Activated CD4-positive, CD25-positive, alpha-beta regulatory T cell treated with anti-CD3 and anti-CD28 coated beads, Interleukin-2, amount 50 U/mL, for 72 hours (primary cell): ENCODE measurements at places on chromosomes 7 and 10.

- DNase-seq = no peak
Measured at GRCh38 chr7:115526278-115526677, 504.3 kb downstream of the TFEC start.

DNA sequence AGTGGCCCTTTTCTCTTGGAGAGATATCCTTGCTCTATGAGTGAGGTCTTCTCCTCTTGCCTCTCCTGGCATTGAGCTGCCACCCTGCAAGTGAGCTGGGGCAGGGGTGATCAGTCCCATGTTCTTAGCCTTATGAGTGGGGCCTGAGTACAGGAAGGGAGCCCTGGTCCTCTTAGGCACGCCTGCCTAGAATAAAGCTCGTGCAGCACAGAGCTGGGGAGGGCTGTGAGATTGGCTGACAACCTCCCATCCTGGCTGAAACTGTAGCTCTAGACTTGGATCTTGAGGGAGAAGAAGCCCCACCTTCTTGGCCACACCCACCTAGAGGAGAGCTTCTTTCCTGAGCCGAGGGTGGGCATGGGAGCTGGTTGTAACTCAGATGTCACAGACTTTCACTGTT lies 305.0 kb upstream of the ZNF32 start:
- no peak for DNase-seq

GRCh38 chr7:151647874-151648273 lies 128.2 kb upstream of the RHEB start:
- DNase-seq = no peak

GRCh38 chr7:25732766-25733217 lies 419.2 kb upstream of the NFE2L3 start:
- no peak for DNase-seq

DNA sequence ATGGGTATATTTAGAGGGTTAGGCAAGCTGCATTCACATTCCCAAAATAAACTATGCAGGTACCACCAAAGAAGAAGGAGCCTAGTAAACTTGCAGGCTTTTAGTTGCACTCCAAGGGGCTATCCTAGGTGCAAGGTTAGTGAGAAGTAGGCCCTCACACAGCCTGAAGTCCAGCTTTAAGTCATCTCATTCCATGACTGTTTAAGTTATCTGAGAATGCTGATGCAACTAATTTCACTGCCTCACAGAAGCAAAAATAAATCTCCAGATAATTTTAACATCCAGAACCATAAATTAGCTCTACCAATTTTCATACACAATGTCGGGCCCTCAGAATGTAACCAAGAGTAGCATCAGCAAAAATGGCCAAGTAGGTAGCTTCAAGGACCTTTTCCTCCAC lies 34.3 kb upstream of the HHEX start:
- no peak for DNase-seq

DNA sequence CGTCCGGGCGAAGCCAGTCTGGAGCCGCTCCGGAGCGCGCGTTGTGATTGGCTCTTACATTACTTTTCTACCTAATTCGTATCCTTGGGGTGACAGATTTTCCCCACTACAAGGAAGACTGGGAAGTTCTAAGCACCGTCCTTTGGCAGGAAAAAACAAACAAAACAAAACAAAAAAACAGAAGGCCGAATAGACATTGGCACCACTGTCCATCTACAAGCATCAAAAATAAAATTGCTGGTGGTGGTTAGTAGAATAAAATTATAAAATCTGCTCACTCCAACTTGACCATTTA lies 651 bp upstream of the SKAP2 start:
- no peak for DNase-seq

GRCh38 chr7:3336042-3336665 lies 35.1 kb downstream of the SDK1 start:
- no peak for DNase-seq

DNA sequence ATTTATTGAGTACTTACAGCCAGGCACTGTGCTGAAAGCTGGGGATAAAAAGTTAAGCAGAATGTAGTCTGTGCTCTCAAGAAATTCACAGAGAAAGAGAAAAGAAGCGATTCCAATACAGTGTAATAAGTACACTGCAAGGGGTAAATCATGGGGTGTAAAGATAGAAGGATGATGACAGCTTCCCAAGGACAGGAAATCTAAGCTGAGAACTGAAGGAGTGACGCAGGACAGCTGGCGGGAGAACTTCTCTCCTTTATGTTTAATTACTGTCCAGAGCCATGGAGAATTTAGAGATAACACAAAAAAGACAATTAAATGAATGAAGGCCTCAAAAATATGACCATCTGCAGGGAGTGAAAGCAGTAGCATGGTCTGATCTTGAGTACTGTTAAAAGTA lies 34.8 kb downstream of the C7orf33 start:
- no peak for DNase-seq

GRCh38 chr7:2523461-2523936 lies 3.9 kb downstream of the LFNG start:
- DNase-seq = no peak

DNA sequence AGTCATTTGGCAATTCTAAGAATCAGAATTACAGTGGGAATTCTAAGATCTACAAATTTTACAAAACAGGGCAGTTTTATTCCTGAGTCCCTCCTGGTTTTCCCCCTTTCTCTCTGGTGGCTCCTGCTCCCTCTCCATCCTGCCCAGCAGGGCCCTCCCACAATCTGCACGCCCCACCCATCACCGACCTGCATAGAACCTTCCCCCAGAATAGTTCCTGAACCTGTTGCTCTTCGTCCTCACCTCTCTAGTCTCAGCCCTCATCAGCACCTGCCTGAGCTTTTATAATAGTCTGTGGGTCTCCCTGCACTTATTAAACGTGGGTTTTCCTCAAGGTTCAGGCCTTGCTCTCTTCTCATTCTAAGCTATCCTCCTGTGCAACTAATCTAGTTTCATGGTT lies 49.1 kb upstream of the MNX1 start:
- DNase-seq = no peak

DNA sequence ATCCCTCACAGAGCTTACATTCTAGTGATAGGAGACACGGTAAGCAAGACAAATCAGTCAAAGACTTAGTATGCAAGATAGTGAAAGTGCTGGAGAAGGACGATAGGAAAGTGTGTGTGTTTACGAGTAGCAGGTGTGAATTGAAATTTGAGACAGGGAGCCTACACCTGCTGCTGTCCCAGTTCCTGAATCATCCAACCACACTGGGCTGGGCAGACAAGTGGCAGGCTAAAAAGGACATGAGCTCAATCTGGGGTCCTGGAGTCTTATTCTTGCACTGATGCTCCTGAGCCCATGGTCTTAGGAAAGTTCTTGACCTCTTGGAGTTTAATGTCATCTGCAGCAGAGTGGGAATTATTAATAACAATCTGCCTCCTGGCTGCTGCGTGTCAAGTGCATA lies 16.2 kb downstream of the RBP3 start:
- DNase-seq = no peak

DNA sequence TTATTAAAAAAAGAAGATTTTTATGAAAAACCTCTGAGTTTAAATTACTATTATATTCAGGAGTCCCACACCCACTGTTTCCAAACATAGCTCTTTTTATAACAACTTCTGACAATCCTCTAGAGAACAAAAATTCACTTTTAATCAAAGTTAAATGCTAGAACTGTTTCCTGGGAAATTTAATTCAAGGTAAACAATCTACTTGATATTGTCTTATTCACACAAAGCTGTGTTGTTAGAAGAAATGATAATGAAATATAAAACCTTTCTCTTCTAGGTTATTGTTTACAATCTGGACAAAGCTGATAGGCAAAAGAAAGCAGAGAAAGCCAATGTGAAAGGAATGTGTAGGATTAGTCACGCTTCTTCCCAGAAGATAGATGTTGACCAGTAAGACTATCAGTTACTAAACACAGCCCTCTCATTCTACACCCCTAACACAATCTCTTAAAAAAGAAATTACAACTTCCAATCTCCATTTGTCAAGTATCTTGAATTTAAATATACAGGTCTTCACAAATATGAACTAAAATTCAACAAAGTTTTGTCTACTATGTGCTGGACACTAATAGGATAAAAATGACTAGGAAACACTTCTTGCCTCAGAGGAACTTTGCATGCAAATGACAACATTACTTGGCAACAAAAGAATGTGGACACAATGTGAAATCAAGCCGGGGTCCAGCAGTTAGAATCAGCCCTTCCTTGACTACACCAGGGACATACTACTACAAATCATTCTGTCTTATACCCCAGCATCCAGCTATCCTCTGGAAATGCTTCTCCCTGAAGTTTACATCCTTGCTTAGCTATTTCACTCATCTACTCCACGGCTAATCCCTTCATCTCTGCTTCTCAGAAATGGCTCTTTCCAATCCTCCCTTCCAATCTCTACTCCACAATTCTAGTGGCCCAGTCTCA lies 123.7 kb downstream of the IMMP2L start:
- DNase-seq = no peak

- no peak for DNase-seq
Measured at GRCh38 chr7:116582806-116583444, 58.1 kb downstream of the CAV1 start.

- DNase-seq = no peak
Measured at GRCh38 chr7:111788286-111789047, 226.2 kb upstream of the IMMP2L start.

- no peak for DNase-seq
Measured at GRCh38 chr7:152633072-152633471, 42.9 kb downstream of the XRCC2 start.

- DNase-seq = no peak
Measured at GRCh38 chr10:3435671-3436070, 263.1 kb upstream of the PITRM1 start.

DNA sequence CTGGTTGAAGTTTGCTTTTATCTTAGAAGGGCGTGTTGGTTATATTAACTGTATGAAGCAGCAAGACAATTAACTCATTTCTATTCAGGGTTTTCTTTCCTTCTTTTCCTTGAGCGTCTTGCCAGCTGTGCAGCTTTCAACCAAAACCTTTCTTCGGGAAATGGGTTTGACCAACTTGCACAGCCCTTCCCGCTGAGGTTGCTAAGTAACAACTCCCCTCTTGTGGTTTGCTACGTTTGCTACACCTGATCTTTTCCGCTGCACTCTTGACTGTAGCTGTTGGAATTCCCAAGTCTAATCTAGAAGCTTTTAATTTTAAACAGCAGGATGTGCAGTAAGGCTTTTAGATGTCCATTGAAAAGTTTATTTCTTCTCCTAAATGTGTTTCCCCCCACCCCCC lies 116.9 kb downstream of the CDCA7L start:
- no peak for DNase-seq

DNA sequence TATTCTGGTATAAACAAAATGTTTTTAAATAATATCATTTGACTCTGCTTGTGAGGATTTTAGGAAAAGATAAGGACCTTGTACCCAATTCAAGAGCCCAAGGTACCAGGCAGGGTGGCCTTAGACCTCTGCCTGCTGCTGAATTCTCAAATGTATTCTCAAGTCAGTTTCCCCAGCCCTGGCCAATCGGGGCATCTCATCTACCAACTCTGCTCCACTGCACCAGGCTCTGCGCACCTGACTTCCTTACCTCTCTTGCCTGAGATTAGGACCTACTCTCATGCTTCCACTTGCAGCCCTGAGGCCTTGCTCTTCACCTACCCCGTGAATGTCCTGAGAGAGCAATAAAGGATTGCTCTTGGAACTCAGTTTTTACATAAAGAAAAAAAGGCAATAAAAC lies 69.6 kb upstream of the EZH2 start:
- no peak for DNase-seq

GRCh38 chr10:34024693-34025425 lies 690.4 kb upstream of the NRP1 start:
- DNase-seq = no peak

DNA sequence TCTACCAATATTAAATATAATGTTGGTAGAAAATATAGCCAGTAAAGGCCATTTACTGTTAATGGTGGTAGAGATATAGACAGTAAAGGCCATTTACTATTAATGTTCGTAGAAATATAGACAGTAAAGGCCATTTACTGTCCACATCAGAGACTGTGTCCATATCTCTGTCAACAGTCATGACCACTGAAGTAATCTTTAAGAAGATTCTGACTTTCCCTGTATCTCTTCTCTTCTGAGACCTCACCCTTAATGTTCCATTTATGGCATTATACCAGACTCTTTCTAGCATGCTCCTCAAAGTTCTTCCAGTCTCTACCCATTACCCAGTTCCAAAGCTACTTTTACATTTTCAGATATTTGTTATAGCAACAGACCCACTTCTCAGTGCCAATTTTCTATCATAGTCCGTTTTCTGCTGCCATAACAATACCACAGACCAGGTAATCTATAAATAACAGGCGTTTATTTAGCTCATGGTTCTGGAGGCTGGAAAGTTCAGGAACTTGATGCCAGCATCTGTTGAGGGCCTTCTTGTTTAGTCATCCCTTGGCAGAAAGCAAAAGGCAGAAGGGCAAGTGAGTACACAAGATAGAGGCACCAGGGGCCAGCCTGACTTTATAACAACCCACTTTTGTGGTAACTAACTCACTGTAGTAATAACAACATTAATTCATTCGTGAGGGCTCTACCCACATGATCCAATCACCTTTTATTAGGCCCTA lies 7.9 kb upstream of the NUDCD3 start:
- no peak for DNase-seq

DNA sequence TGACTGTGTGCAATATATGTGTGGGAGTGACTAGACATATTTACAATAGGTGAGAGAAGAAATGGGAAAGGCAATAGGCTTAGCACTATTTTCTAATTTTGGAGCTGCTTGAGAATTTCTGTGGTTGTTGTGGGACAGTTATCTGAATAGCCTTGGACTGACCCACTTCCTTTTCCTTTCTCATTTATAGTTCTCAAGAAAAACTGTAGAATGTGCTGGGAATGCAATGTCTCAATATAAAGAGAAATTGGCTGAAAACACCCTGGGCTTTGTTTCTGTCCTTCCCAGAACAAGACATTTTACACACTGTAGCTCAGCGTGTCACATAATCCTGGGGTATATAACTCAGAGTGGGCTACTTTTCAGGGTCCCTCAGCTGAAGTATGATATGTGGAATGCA lies 153.0 kb upstream of the RHOBTB1 start:
- no peak for DNase-seq

DNA sequence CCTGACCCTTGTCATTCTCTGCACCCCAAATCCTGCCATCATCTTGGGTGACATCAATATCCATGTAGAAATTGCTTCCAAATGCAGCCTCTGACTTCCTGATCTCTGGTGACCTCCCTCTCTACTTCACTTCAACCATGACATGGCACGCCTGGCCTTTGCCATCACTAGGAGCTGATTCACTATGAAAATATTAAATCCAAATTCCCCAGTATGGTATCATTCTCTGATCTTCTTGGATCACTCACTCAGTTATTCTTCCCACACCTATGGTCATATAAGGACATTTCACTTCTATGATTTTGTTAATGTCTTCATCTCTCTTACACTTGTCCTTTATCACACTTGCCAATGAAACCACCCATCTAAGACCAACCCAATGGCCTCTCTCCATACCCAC lies 73.7 kb upstream of the ODAD2 start:
- no peak for DNase-seq

DNA sequence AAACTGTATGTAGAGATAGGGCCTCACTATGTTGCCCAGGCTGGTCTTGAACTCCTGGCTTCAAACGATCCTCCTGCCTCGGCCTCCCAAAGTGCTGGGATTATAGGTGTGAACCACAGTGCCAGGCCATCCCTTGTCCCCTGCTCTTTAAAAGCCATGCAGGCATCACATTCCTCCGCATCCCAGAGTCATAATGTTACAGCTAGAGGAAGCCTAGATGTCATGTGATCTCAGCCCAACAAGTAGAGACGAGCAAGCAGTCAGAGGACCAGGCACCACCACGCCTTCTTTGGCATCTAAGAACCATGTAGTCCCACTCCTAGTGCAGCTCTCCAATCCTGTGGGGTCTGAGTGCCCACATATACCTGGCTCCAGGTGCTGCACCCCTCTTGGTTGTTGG lies 13.1 kb downstream of the PODXL start:
- no peak for DNase-seq

GRCh38 chr10:61662794-61663259 lies at the start of gene CABCOCO1:
Gene CABCOCO1 (plus strand): TSS chr10:61662929. CDS start chr10:61662973, 44 bp downstream.
- DNase-seq = no peak
